ENCODE measurements at places on chromosomes 4 and X. TPM values are rescaled to one million over a fixed set of nuclear protein-coding genes. Genes with fewer than 3 reads are reported as not detected.

The EREG gene
- 1.1 TPM for total RNA-seq

DNA sequence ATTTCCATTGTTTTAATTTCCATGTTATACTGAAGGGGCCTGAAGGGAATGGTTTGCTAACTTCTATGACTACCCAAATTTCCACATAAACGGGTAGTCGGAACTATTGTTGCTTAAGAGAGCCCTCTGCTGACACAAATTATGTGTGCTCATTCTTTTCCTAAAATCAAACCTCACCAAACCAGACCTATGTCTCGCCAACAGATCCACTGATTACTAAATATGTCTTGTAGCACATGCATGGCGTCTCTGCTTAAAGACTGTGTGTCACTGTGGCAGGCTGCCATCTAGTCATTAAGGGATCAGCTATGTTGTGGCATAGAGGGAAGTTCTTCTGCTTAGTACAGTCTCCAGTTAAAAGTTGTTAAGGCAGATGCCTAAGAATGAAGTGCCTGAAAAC is 25.1 kb downstream of the PIR start:
- no peak overlapping the region for H3K4me3 ChIP-seq
- DNase-seq: peak; percentile 15
- H3K4me1 ChIP-seq: no peaks in the 10 kb centered on the region
- H3K27ac ChIP-seq: no peak overlapping the region
- H3K36me3 ChIP-seq: no peaks in the 10 kb centered on the region

DNA sequence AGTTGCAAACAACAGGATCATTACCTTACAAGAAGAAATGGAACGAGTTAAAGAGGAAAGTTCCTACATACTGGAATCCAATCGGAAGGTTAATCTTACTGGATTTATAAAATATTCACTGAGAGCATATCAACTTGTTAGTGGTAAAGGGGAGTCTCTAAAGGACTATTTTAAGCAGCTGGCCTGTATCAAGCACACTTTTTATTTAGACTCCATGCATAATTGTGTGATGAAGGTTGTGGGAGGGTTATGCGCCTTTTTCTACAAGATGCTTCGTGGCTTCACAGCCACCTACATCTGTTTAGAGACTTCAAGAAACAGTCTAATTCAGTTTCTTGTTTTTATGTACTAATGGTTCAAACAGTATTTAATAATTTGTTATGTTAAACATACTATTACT is 56.6 kb downstream of the GRSF1 start:
- no peak for DNase-seq
- no peak overlapping the region for H3K4me3 ChIP-seq
- H3K27me3 ChIP-seq: no peaks in the 10 kb centered on the region
- H3K36me3 ChIP-seq: peaks cover 45% of the 10 kb centered on the region
- H3K4me1 ChIP-seq: peaks cover 7% of the 10 kb centered on the region

GRCh38 chrX:24167719-24168472 is 18.4 kb downstream of the ZFX start:
- no peak for DNase-seq
- H3K36me3 ChIP-seq: no peaks in the 10 kb centered on the region
- no peaks in the 10 kb centered on the region for H3K27me3 ChIP-seq
- peaks cover 55% of the 10 kb centered on the region for H3K4me1 ChIP-seq

The PASD1 gene
- not detected for total RNA-seq

DNA sequence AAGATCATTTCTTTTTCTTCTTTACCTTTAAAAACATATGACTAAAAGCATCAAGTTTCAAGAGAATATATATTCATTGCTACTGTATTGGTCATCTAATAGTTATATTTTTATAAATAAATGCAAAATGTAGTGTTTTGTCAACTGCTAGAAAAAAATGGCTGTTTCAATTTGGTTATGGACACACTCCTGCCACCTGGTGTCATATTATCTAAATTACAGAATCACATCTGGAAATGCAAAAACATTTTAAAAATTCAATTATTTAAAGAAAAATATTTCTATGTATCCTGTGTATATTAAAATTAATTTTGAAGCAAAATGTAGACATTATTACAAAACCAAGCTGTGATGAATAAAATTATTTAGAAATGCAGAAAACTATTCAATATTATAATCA is 329.4 kb upstream of the PCDH18 start:
- no peaks in the 10 kb centered on the region for H3K36me3 ChIP-seq
- no peaks in the 10 kb centered on the region for H3K4me1 ChIP-seq
- H3K4me3 ChIP-seq: no peak overlapping the region
- H3K27me3 ChIP-seq: no peaks in the 10 kb centered on the region

The ZMAT1 gene
- 14.9 TPM for total RNA-seq

The PLXNB3 gene
- total RNA-seq: 40.8 TPM

- H3K36me3 ChIP-seq: no peaks in the 10 kb centered on the region
- peak overlapping the region; percentile 93 for H3K27ac ChIP-seq
- peaks cover 5% of the 10 kb centered on the region for H3K4me1 ChIP-seq
- peak; percentile 47 for DNase-seq
Observed at GRCh38 chrX:49166914-49167739, 4.6 kb downstream of the MAGIX start.

The GYPE gene
- total RNA-seq: 1.1 TPM

DNA sequence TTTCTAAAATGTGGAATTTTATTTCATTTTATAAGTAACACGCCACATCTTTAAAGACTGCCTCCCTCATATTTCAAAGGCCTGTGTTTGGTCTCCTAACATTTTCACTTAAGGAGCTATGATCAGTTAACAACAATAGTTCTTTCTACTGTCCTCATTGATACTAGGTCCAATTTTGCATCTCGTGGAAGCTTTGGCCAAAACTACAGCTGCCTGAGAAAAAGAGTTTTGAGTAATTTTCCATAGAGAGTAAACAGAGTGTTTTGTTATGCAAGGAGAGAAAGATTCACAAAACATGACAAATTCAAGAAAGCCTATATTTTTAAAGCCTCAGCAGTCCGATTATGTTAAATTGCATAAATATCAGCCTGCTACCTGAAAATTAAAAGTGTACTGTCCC is 11.4 kb upstream of the PCDH18 start:
- H3K4me3 ChIP-seq: no peak overlapping the region
- H3K36me3 ChIP-seq: no peaks in the 10 kb centered on the region
- H3K27ac ChIP-seq: no peak overlapping the region
- no peaks in the 10 kb centered on the region for H3K4me1 ChIP-seq

Measured in thoracic aorta (tissue), 2 donors.